NCI-H187 treated with DMSO at 0.1 percent for 48 hours (cell line): ENCODE measurements at places on chromosomes 1 and 21.

DNA sequence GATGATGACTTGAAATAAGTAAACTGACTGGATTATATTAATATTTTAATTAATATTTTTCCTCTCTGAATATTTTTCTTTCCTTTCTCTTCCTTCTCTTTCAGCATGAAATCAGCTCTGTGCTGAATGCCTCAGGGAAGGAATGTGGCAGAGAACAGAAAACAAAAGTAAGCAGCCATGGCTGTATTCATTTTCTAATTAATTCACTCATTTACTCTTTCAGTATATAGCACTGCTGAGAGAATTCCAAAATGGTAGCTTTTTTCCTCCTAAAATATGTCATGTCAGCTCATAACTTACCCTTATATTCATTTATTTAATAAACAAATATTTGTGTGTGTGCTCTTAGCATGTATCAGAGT lies 522.5 kb downstream of the PTPRC start:
- DNase-seq: no peak

DNA sequence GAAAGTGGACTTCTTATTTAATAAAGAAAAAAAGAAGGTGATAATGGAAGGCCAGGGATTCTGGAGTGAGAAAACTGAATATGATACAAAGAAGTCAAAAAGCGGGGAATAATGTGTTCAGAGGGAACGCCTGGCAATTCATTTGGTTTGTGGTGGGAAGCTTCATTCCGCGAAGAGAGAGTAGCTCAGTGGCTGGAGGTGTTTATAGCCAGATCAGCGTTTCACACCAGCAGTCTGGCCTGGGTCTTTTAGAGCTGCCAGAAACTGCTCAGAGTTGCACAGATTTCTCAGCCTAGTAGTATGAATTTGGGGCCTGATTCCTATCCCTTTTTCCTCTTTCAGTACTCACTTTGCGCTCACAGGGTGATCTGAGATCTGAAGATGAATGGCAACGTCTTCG lies 67.8 kb upstream of the IPO9 start:
- DNase-seq: no peak

GRCh38 chr1:34866762-34867109 lies 7.2 kb upstream of the SMIM12 start:
- DNase-seq: no peak

GRCh38 chr1:37836788-37837187 lies 22.6 kb downstream of the MTF1 start:
- no peak for DNase-seq

GRCh38 chr1:178723546-178723945 lies 1.5 kb upstream of the RALGPS2 start:
- DNase-seq: no peak

DNA sequence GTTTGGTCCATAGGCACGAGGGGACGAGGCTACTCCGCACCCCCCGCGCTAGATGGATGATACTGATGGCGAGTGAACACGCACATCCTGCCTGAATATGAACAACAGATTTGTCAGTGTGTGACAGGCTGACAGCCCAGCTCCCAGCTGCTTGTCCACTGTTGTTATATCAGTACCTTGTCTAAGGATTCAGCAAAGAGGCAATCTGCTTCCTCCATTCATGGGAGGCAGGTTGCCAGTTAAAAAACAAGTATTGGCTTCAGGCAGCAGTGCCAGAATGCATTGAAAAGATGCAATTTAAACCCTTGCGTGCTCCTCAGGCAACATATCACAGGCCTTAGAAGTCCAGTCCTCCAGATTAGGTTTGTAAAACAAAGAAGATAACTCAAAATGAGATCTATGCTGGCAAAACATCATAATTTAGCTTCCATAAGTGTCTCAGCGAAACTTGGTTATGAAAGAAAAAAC lies 223.3 kb downstream of the GPATCH2 start:
- DNase-seq: no peak

DNA sequence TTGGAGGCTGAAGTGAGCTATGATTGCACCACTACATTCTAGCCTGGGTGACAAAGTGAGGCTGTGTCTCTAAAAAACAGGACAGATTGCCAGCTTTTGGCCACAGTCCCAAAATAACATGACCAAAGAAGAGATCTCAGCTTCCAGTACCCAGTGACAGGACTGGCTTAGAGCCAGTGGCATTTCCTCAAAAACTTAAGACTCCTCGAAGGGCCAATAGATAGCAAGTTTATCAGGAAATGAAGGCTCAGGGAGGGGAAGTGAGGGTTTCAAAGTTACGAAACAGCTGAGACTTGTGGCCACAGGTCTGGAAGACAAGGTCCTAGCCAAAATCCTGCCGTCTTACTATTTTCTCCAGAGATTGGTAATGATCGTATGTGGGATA lies 6.3 kb upstream of the TMEM39B start:
- DNase-seq: no peak

- no peak for DNase-seq
Observed at GRCh38 chr1:184300446-184300845, 86.4 kb upstream of the C1orf21 start.

- no peak for DNase-seq
Observed at GRCh38 chr1:218568962-218569550, 223.9 kb downstream of the TGFB2 start.

DNA sequence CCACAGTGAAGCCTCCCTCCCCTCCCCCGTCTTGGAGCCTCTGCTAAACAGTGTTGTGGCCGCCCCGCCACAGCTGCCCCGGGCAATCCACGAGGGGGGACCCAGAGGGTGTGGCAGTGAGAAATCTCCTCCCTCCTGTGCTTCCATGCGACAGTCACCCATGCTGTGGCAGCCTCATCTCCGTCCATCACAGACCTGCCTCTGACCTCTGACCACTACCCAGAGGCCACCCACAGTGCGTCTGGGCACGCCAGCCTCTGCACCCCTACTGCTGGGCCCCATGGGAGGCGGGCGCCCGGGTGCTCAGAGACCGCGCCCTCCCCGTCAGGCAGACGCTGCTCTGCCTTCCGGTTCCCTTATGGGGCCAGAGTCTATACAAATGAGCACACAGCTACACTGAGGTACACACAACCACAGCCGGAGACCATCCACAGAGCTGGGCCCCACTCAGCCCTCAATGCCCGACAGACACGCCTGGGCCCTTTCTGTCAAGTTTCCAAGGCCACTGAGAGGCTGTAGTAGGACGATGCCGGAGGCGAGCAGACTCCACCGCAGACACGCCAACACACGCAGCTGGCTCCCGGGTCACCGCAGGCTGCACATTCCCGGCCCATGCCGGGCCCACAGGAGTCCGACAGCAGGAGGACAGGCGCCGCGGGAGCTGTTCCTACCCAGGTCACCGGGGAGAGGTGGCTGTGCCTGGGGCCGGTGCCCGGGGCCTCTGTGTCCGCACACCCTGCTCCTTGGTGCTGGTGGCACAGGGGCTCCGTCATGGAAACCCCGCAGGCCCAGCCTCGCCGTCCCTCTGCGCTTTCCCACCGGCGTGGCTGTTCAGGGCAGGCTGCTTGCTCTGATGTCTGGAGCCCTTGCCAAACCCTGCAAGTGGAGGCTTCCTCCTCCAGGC lies 23.9 kb upstream of the TMEM52 start:
- no peak for DNase-seq

DNA sequence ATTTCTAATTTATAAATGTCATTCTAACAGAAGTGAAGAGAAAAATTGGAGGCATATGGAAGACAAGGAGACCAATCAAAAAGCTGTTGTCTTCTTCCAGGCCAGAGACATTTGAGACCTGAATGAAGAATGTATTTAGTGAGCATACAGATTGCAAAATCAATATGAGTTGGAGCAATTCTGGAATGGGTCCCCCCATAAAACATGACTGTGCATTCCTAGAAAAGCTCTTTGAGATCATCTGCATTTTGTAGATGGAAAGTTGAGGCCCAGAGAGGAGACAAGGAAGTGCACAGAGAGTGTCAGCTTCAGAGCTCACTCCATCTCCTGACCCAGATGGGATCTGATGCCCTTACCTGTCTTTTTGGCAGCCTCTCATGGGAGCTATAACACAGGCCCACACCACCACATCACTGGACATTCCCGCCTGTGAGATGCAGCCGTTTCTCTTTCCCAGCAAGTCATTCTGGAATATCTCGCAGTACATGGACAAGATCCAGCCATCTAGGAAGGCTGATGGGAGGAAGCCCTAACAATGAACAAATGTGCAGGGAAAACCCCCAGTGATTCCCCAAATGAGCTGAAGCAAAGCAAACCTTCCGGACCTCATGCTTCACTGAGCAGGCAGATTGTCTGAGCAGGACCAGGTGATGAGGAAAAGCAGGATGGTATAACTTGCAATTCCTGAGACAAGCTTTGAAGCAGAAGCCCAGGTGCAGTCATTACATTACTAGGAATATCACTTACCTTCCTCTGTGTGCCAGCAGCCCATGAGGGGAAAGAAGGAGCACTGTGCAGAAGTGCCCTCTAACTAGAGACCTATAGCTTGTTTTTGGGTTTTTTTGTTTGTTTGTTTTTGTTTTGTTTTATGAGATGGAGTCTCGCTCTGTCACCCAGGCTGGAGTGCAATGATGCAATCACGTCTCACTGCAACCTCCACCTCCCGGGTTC lies 445.6 kb downstream of the PLPP3 start:
- no peak for DNase-seq

GRCh38 chr1:155940482-155940992 lies 901 bp upstream of the RXFP4 start:
- DNase-seq: no peak

- no peak for DNase-seq
Observed at GRCh38 chr1:155529109-155529508, 33.5 kb downstream of the ASH1L start.

DNA sequence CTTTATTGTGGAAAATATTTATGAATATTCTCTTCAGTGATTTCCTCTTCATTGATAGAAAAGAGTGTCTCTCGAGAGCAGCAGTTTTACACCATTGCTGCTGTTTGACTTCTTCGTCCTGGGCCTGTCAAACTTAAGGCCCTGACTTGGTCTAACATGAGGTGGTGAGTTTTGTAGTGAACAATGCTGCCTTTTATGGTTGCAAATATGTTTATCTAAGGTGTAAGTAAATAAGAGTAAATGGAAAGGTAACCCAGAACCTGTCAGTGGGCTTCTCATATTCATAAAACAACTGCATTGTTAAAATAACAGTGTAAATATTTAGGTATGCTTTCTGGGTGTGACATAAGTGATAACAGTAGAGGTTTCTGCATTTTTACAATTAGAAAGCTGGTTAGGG lies 62.8 kb upstream of the SCCPDH start:
- no peak for DNase-seq

- DNase-seq: no peak
Observed at GRCh38 chr1:150144606-150145005, 5.1 kb upstream of the PLEKHO1 start.

DNA sequence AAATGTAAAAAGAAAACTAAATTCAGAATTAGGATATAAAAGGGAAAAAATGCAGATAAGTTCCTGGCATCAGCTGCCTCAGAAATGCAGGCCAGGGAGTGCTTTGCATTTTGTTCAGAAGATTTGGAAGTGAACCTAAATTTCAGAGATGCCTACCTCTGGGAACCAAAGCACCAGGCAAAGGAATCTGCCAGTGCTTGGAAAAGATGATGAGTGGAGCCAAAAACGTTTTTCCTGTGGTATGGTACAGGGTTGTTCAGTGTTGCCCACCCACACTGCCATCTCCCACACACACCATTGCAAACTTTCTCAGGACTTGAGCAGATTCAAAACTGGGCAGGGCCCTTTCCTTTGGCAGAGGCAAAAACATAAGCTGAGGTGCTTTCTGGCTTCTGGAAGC lies 349.5 kb downstream of the TGFB2 start:
- DNase-seq: no peak

- DNase-seq: no peak
Observed at GRCh38 chr21:32494934-32495709, 82.6 kb downstream of the EVA1C start.

- no peak for DNase-seq
Observed at GRCh38 chr1:26539722-26540121, 10.2 kb downstream of the RPS6KA1 start.

DNA sequence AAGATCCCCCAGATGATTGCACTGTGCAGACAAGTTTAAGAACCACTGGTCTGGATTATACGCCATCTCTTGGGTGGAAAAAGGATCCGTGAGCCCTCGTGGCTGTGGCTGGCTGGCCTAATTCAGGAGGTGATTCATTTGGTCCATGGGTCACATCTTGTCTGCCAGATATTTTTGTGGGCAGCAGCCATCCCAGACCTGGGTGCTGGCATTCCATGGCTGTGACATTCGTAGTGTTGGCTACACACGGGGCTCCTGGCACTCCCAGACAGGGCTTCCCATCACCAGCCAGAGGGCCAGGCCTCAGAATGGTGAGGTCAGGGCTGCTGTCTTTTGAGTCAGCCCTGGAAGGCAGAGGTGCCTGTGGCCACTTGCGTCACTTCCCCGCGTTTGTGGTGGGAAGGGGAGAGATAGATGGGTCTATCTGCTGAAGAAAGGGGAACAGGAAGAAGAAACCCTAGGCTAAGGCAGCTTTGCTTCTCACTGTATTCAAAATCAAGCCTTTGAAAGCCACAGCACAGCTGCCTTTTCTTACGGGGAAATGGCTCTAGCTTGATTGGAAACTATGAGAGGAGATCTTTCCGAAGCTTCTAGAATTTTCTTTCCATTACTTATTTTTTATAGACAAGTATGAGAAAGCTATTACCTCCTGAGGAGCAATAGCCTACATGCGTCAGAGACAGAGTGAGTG lies 32.4 kb downstream of the EIF2D start:
- no peak for DNase-seq

- no peak for DNase-seq
Observed at GRCh38 chr21:46229923-46230260, 1.3 kb upstream of the LSS start.

GRCh38 chr1:184647471-184647870 lies 107.2 kb downstream of the EDEM3 start:
- no peak for DNase-seq

- no peak for DNase-seq
Observed at GRCh38 chr21:41768437-41769042, 1.7 kb upstream of the RIPK4 start.

DNA sequence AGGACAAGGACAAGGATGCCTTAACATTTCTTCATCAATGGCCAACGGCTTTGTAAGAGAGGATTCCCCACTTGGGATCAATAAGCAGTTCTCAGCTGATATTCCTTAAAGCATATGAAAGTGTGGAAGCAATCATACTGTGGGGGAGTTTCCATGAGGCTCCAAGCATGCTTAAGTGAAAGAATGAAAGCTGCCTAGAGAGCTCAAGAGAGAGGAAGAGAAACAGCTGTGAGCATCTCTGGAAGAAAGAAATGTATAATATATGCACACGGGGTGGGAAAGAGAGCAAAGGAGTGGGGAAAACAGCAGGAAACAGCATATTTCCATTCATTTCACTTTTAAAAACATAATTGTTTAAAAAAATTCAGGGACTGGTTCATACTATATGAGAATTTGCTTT lies 94.7 kb upstream of the WARS2 start:
- DNase-seq: no peak

GRCh38 chr1:114318961-114319360 lies 165.3 kb upstream of the SYT6 start:
- DNase-seq: no peak

- DNase-seq: no peak
Observed at GRCh38 chr1:244191581-244191980, 140.5 kb downstream of the ZBTB18 start.

GRCh38 chr1:112464501-112464900 lies 44.3 kb upstream of the WNT2B start:
- DNase-seq: no peak

GRCh38 chr1:226125097-226125630 lies 61.4 kb downstream of the ACBD3 start:
- no peak for DNase-seq

- DNase-seq: no peak
Observed at GRCh38 chr1:116873680-116874271, 35.9 kb upstream of the PTGFRN start.
